ENCODE measurements at places on chromosomes 7 and 10.

- DNase-seq: no peak
Observed at GRCh38 chr7:92720604-92721350, 115.6 kb downstream of the CDK6 start.

DNA sequence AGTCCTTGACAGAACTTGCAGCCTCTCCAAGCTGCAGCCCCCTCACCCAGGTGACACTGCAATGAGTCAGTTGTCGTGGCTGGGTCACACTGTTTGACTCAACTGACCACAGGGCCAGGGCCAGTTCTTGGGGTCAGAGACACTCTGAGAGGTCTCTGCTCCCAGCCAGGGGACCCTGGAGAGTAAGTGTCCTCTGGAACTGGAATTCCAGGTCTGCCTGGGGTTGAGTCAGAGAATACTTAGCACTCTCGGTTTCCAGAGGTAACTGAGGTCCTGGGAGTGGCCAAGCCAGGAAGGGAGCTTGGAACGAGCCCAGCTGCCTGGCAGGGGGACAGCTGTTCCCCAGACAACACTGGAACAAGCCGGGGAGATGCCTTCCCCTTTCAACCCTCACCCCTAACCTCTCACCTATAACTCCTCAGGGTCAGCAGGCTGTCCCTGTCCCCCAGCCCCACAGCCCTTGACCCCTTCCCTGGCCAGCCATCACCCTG lies 2.2 kb upstream of the MYL10 start:
- DNase-seq: no peak

- no peak for DNase-seq
Observed at GRCh38 chr10:81722399-81722798, 152.6 kb upstream of the NRG3 start.

DNA sequence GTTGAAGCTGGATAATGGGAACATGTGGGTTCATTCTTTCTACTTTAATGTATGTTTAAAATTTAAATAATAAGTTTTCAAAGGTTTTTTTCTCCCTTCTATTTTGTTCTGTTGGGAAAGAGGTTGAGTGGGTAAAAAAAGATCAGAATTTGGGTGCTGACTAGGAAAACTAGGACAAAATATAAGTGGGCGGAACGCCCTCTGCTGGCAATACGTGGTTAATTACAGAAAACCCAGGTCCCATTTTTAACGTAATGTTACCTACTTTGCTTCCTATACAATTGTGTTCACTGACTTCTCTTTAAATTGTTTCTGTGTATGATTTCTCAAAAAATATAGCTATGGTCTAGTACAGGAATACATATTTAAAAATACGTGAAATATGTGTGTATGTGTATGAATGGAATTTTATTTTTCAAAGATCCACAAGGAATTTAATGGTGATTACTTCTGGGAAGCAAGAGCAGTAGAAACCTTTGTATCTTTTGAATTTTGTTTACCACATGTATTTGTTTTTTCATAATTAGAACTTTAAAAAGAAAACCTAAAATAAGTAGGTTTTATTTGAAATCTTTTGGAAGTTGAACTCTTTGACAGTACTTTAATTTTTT lies 8.7 kb downstream of the ECD start:
- no peak for DNase-seq

GRCh38 chr10:58955615-58956014 lies 220.8 kb upstream of the PHYHIPL start:
- no peak for DNase-seq

- no peak for DNase-seq
Observed at GRCh38 chr10:61822781-61823230, 78.7 kb upstream of the ARID5B start.

- DNase-seq: peak; percentile 44
Observed at GRCh38 chr10:131196176-131196885, 115.2 kb downstream of the TCERG1L start.

- no peak for DNase-seq
Observed at GRCh38 chr7:37320848-37321468, 127.7 kb downstream of the ELMO1 start.

DNA sequence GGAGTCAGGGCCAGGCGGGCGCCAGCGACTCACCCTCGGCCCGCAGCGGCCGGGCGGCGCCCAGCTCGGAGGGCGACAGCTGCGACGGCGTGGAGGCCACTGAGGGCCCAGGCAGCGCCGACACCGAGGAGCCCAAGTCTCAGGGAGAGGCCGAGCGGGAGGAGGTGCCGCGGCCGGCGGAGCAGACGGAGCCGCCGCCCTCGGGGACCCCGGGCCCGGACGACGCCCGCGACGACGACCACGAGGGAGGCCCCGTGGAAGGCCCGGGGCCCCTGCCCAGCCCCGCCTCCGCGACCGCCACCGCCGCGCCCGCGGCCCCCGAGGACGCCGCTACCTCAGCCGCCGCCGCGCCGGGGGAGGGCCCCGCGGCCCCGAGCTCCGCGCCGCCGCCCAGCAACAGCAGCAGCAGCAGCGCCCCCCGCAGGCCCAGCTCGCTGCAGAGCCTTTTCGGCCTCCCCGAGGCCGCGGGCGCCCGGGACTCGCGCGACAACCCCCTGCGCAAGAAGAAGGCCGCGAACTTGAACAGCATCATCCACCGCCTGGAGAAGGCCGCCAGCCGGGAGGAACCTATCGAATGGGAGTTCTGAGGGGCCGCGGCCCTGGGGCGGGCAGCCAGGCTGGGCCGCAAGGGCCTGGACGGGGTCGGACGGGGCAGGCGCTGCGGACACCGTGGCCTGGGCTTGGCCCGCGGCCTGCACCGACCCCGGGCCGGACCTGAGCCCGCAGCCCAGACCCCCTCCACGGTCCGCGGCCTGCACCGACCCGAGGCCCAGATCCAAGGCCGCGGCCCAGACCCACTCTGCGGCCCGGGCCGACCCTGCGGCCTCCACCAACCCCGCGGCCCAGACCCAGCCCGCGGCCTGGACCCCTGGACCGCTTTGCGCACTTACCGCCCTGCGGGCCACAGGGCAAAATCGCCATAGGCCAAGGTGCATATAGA lies 37.9 kb upstream of the SH2B2 start:
- DNase-seq: no peak

GRCh38 chr10:88525371-88526069 lies 57.6 kb downstream of the RNLS start:
- no peak for DNase-seq

DNA sequence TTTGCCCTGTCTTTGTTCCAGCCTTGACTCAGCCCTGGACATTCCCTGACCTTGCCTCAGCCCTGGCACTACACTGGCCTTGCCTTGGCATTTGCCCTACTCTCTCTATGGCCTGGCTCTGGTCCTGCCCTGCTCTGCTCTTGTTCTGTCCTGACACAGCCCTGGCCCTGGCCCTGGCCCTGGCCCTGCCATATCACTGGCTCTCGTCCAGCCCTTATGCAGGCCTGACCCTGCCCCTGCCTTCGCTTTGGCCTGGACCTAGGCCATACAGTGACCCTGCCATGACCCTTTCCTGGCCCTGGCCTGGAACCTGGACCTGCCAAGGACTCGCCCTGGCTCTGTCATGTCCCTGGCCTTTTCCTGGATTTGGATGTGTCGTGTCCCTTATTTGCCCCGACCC lies 646.0 kb downstream of the ZNF37A start:
- no peak for DNase-seq

DNA sequence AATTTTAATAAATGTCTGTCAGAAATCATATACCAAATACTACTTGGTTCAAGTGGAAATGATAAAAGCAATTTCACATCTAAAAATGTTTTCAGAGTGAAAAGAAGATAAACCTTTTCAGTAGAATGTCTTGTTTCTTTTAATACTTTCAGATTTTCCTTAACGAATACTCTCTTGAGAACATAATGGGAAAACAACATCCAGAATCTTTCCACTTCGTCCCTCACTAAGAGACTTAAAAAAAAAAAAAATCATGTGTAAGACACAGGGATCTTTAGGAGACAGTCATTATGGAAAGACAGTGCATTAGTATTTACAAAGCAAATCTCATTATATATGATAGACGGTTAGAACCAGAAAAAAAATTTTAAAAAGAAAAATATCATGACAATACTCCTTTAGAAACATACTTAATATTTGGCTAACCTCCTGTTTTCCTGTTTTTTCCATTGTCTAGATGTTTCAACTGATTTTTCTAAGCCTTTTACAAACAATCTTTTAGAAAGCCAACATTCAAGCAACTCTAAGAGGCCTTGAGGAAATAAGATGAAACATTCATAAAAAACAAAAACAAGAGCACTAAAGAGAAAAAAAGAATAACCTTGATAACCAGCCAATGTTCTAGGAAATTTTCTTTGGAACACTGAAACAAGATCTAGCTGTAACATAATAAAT lies 339.9 kb upstream of the LRRN3 start:
- no peak for DNase-seq

GRCh38 chr10:69643779-69644657 lies 14.0 kb downstream of the FAM241B start:
- DNase-seq: peak; percentile 50

DNA sequence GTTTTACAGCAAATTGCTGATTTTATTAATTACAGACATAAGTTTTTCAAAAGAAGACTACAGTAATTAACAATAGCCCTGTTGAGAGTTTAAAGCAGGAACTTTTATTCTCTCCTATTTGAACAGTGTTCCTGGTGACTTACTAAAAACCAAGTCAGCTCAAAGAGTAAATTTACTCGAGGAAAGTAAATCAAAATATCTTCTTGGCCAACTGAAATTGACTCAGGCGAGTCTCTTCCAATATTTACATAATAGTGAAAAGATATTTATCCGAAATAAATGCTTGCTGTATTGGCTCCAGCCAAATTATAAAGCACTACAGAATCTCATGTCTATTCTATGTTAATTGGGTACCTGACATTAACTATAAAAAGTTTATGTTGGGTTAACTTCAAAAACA lies 13.2 kb downstream of the CYTH3 start:
- DNase-seq: no peak

GRCh38 chr7:1664711-1665548 lies 5.1 kb upstream of the ELFN1 start:
- peak; percentile 76 for DNase-seq

- DNase-seq: no peak
Observed at GRCh38 chr7:157945401-157945800, 608.6 kb downstream of the DNAJB6 start.

GRCh38 chr10:29372920-29373319 lies 84.0 kb downstream of the LYZL1 start:
- DNase-seq: no peak

GRCh38 chr10:5959581-5960069 lies 17.7 kb downstream of the IL15RA start:
- DNase-seq: no peak

- DNase-seq: no peak
Observed at GRCh38 chr7:114554781-114555537, 140.3 kb downstream of the FOXP2 start.

- no peak for DNase-seq
Observed at GRCh38 chr7:159091041-159091440, 53.6 kb downstream of the VIPR2 start.

GRCh38 chr10:59648711-59649201 lies 60.9 kb downstream of the SLC16A9 start:
- DNase-seq: no peak

DNA sequence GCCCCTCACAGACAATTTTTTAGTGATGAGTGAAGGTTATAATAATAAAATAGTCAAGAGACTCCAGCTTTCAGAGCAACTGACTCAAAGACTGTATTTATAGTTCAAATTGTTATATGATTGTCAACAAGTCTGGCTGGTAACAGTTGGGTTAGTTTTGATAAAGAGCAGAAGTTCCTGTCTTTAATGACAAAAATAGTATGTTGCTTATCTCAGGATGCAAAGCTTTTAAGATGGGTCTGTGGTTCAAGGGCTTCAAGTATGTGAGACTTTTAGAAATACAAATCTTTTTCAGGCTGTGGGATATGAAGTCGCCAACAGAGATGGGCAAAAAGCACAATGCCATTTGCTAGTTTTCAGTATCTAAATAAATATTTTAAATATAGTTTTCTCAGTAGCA lies 118.4 kb downstream of the ABCA13 start:
- DNase-seq: no peak

- no peak for DNase-seq
Observed at GRCh38 chr10:78744491-78745090, 324.2 kb upstream of the ZMIZ1 start.

DNA sequence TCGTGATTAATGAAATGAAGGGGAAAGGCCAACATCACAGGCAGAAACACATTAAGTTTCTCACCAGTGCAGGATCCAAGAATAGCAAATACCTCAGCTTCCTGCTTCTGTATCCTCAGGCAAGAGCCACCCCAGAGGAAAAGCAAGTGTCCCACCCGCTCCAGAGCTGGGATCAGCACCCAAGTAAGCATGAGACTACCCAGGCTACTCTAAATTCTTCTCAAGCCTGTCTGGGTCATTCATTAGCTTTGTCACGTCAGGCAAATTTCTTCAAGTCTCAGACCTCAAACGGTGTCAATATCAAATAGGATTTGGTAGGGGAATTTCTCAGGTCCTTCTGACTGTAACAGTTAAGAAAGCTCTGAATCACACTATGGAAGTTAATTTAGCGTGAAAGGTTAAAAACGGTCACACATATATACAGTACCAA lies 59.0 kb downstream of the GNA12 start:
- no peak for DNase-seq

DNA sequence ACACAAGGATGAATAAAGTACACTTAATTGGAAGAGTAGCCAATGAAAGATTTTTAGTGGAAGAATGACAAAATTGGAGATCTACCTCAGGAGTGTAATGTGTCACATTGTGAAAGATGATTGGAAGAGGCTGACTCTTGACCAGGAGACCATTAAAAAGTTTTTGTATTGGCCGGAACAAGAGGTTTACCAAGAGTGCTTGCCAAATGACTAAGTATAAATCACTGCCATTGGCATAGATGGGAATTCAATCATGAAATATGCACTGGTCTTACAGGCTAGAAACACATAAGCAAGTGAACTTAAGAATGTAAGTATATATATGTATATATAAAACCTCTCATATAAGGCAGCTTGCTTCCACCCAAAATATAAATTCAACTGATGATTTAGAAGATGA lies 58.7 kb upstream of the TFEC start:
- no peak for DNase-seq

- no peak for DNase-seq
Observed at GRCh38 chr10:104067525-104067924, 18.2 kb downstream of the COL17A1 start.
